LHCN-M2 (cell line): ENCODE measurements at places on chromosomes 16 and 17. TPM values are rescaled to one million over a fixed set of nuclear protein-coding genes. Genes with fewer than 3 reads are reported as not detected.

GRCh38 chr17:36752096-36752888 is 150.9 kb downstream of the MRM1 start:
- DNase-seq: no peak

GRCh38 chr17:37109731-37110710 is 161.3 kb downstream of the AATF start:
- no peak for DNase-seq

GRCh38 chr16:49075709-49076108 is 205.9 kb downstream of the CBLN1 start:
- no peak for DNase-seq

GRCh38 chr16:2971985-2972784 is 3.0 kb downstream of the PAQR4 start:
- peak; percentile 53 for DNase-seq

GRCh38 chr17:35241520-35241919 is 1.4 kb upstream of the SLFN5 start:
- DNase-seq: no peak

- DNase-seq: no peak
Measured at GRCh38 chr17:10733666-10734065, 3.8 kb upstream of the TMEM220 start.

DNA sequence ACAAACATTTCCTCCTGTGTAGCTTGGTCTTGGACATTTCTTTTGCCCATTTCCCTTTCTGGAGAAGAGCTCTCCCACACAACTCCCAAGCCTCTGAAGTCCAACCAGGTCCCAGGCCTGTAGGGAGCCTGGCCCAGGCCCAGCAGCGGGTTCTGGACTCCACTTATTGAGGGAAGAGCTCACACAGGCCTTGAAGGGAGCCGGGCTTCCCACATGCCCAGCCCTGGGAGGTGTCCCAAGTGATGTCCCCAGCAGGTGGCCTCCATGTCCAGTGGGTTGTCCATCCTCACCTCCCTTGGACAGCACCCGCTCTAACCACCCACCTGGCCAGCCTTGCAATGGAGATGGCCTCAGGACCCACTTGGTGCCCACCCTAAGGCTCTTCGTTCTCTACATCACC is 5.9 kb upstream of the EPX start:
- DNase-seq: no peak

GRCh38 chr17:17413215-17413792 is 63.5 kb upstream of the MED9 start:
- DNase-seq: no peak

- DNase-seq: no peak
Measured at GRCh38 chr17:75019146-75019545, 6.7 kb downstream of the MRPL58 start.

DNA sequence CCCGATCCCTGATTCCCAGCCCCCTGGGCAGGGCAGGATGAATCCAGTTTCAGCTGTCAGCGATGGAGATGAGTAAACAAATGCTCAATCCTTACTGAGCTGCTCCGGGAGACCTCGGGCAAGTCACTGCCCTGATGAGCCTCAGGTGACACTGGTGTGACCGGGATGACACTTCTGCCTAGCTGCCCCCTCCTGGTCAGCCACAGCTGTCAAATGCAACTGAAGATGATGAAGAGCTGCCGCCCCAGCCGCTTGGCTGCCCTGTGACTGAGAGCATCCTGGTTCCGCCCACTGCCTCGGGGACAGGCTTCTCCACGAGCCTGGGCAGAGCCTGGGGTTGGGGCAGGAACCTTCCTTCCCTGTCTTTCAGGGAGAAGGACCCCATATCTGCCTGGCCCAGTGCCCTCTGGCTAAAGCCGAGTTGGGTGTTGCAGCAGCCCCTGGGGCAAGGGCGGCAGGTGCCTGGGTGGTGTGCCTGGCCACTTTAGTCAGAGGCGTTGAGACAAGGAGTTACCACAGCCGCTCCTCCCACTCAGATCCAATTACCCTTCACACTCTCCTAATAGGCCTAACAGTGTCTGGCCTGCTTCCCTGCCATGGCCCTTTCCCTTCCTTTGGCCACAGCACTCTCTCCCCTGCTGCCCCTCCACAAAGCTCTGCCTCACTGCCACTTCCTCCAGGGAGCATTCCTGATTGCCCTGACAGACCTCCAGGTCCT is 5.5 kb downstream of the CCL17 start:
- peak; percentile 32 for DNase-seq

DNA sequence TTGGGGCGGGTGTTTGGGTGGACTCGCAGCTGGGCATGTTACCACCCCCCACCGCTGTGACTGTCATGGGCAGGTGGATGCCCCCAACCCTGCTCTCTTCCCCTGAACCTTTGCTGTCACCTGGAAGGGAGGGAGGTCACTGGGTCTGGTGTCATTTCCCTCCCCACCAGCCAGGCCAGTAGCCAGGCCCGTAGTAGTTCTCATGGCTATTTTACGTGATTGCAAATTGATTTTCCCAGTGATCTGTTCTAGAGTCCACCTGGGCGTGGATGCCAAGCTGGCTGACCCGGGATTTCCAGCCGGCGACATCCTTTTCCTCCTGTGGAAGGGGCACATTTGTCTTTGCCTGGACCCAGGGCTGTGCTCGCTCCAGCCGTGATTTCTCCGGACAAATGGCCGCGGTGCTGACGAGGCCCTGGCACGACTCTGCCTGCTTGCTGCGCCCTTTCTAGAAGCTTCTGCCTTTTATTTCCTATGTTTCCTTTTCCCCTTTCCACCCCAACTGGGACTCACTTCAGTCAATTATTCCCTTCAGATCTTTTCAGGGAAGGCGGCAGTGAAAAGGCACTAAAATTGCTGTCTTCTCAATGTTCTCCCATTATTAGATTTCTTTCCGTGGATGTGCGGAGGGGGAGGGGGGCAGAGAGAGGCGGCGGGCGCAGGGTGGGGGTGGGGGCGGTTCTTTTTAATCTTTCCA is 226.9 kb upstream of the CIBAR2 start:
- DNase-seq: no peak

DNA sequence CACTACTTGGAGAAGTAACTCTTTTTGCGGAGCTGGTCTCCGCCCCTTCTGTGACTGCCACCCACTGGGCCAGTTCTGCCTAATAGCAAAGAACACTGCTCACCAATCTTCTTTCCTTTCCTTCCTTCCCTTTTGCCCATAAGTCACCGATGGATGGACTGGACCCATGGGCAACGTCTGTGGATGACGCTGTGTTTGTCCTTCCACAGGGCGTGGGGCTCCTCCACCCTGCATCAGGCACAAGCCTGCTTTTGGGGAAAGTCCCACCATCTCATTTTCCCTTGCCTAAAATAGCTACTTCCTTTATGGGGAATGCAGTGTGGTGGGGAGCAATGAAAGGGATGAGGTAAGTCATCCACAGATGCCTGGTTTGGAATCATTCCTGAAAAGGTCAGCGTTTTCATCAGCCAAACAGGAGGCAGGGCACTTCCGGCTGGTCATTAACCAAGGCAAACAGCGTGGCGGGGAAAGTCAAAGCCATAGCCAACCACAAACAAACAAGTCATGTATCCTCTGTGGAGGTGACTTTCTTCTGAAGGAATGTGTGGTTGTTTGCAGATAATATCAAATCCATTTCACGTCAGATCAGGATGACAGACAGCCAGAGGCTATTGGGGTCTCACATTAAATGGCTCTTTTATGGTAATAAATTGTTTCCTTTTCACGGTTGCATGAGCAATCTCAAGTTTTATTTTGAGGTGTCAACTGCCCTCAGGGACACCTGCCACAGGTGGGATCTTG is 30.7 kb upstream of the MED9 start:
- peak; percentile 76 for DNase-seq

- DNase-seq: no peak
Measured at GRCh38 chr16:1280783-1281182, 24.9 kb downstream of the TPSD1 start.

DNA sequence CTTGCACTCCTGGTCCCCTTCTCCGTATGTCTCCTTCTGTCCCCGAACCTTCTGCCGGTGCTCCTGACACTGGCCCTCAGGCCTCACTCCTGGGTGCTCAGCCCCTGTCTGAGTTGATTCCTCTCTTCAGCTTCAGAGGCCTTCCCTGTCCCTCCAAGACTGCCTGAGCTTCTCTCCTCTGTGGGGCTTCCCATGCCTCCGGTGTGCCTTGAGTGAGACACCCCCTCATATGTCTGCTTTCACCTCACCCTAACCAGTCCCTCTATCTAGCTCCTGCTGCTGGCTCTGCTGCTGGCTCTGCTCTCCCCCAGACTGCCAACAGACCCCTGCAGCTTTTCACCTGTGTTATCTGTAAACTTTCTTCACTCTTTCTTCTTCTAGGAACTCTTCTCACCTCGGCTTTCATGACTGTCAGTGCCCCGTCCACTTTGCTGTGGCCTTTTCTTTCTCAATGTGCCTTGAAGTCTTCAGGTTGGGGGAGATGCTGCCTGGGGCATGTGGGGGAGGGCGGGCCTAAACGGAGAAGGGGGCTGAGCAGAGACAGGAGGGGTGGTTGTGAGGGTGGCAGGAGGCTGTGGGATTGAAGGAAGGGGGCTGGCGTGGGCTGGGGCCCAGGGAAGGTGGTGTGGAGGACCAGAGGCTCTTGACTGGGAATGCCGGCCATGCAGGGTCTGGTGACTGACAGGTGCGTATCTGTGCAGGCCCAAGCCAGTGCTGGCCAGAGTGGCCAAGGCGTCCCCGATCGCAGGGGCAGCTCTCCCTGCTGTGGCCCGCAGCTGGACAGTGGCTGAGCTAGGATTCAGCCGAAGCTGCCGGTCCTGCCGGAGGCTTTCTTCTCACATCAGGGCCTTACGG is 81.3 kb downstream of the METRNL start:
- DNase-seq: no peak

GRCh38 chr17:7523033-7523432 is 25.8 kb upstream of the TNFSF12 start:
- DNase-seq: no peak

GRCh38 chr16:85211271-85211801 is 99.1 kb upstream of the CIBAR2 start:
- peak; percentile 54 for DNase-seq

GRCh38 chr16:30846649-30847402 is 47.1 kb downstream of the BCL7C start:
- DNase-seq: no peak

DNA sequence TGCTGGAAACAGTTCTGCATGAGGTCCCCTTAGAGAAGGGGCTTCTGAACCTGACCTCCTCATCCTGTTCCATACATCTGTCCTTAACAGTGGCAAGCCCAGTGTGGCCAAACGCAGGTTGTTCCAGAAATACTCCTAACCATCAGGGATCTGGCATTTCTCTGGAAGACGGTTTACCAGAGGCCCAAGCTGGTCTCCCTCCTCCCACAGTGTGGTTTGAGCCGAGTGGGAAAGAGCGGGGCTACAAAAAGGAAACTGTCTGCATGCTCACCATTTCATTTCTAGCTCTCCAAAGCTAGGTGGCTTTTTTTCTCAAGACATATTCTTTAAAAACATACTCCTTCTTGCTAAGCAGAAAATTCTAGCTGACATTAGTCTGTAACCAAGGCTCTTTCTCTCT is 6.0 kb downstream of the MXRA7 start:
- DNase-seq: no peak

DNA sequence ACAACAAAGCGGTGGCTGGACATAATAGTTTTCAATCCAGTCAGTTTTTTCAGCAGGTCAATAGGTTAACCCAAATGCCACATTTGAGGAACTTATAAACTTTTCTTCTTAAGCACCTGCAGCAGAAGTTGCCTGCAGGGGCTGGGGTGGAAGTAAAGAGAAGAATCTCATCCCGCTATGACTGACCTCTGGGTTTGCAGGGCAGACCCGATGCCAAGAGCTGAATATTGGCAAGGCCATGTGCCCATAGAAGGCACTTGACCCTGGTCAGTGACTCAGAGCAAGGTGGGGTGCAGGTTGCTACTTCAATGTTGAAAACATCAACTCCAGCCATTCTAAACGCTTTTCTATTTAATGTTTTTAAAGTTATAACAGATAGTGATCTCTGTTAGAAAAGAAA is 17.9 kb upstream of the SMPD3 start:
- no peak for DNase-seq

- DNase-seq: no peak
Measured at GRCh38 chr16:49337814-49338350, 35.7 kb upstream of the C16orf78 start.

- DNase-seq: no peak
Measured at GRCh38 chr17:81416612-81417011, 21.4 kb downstream of the BAHCC1 start.

DNA sequence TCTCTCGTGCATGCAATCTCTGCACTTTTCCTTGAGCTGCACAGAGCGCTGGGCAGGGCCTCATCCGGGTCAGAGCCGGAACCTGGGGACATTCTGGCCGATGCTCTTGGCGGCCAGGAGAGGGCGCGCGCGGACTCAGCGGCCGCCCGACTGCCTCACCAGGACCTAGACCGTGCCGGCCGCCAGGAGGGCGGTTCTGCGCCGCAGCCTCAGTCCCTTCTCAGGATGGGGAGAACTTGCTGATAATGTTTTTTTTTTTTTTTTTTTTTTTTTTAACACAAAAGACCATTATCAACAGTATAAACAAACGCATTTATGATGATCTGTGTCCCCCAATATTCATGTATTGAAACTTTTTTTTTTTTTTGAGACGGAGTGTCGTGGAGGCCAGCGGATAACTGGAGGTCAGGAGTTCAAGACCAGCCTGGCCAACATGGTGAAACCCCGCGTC is 8.1 kb upstream of the FLYWCH2 start:
- DNase-seq: peak; percentile 59

GRCh38 chr16:63442246-63442645 is 1406.0 kb upstream of the CDH8 start:
- DNase-seq: no peak

GRCh38 chr16:85681255-85681654 is 7.5 kb downstream of the GINS2 start:
- no peak for DNase-seq

- DNase-seq: no peak
Measured at GRCh38 chr16:81436386-81436785, 8.2 kb upstream of the CMIP start.

GRCh38 chr17:34255381-34255732 is 272 bp downstream of the CCL2 start:
- no peak for DNase-seq

GRCh38 chr17:44095647-44096496 is 25.3 kb downstream of the G6PC3 start:
- peak; percentile 98 for DNase-seq

GRCh38 chr16:57089406-57089805 is 3.0 kb upstream of the CPNE2 start:
- no peak for DNase-seq

Gene AGRP
- total RNA-seq: not detected in 2 replicates

Gene CRYM
- total RNA-seq: 0.86 TPM in 1 of 2 replicates, not detected in the other

Gene EIF4A3
- 113 and 123 TPM in 2 replicates for total RNA-seq

Gene KRT16
- total RNA-seq: not detected in 2 replicates

Gene NTN3
- 0.11 TPM in 1 of 2 replicates, not detected in the other for total RNA-seq

Gene CHD9NB
- 1.7 and 1.8 TPM in 2 replicates for total RNA-seq

Gene ADAM11
- 0.26 and 0.40 TPM in 2 replicates for total RNA-seq

Gene TERB1
- total RNA-seq: not detected in 2 replicates

Gene SMG1
- total RNA-seq: 21.1 and 31.6 TPM in 2 replicates

Gene RHBDL3
- 0.57 and 0.71 TPM in 2 replicates for total RNA-seq

Gene ZNF597
- total RNA-seq: 1.9 TPM in 2 replicates
